ENCODE measurements at places on chromosomes 5 and 9. TPM values are rescaled to one million over a fixed set of nuclear protein-coding genes. Genes with fewer than 3 reads are reported as not detected.

The HCN1 gene
- total RNA-seq, result not detected

The SLC34A1 gene
- total RNA-seq, result 0.07 TPM

The GPR107 gene
- 23.1 TPM for total RNA-seq

The FOXD4L5 gene
- 0.23 TPM for total RNA-seq

The SPINK6 gene
- total RNA-seq, result not detected

The CXCL14 gene
- total RNA-seq, result not detected

The TXNDC8 gene
- not detected for total RNA-seq

The SPATA31E1 gene
- not detected for total RNA-seq

The CHSY3 gene
- not detected for total RNA-seq

The CCDC171 gene
- total RNA-seq, result 5.8 TPM

The BHMT gene
- not detected for total RNA-seq

The KIF4B gene
- 0.14 TPM for total RNA-seq

The FIBCD1 gene
- not detected for total RNA-seq

The AGXT2 gene
- total RNA-seq, result not detected

The ACTBL2 gene
- total RNA-seq, result not detected

The PCDHAC2 gene
- total RNA-seq, result not detected

The ST8SIA4 gene
- 21.2 TPM for total RNA-seq

The SLC45A2 gene
- not detected for total RNA-seq

The NUTM2G gene
- total RNA-seq, result not detected

The LCP2 gene
- 173 TPM for total RNA-seq

The GFI1B gene
- total RNA-seq, result 0.48 TPM

The ADAMTSL1 gene
- total RNA-seq, result not detected

The BRINP1 gene
- total RNA-seq, result not detected

The RANBP17 gene
- total RNA-seq, result not detected

The SLC1A1 gene
- total RNA-seq, result not detected

The FAM151B gene
- 0.14 TPM for total RNA-seq

The FYB1 gene
- 161 TPM for total RNA-seq

Measured in activated naive CD4-positive, alpha-beta T cell treated with anti-CD3 and anti-CD28 coated beads, Interleukin-2, amount 50 U/mL, for 72 hours (primary cell).